ENCODE measurements at places on chromosomes 1 and 21.

GRCh38 chr21:37207441-37208009 lies 59.6 kb downstream of the VPS26C start:
- DNase-seq, result no peak

GRCh38 chr1:93611668-93612067 lies 70.0 kb downstream of the BCAR3 start:
- DNase-seq, result no peak

GRCh38 chr1:109208394-109208793 lies 5.3 kb upstream of the SARS1 start:
- no peak for DNase-seq

DNA sequence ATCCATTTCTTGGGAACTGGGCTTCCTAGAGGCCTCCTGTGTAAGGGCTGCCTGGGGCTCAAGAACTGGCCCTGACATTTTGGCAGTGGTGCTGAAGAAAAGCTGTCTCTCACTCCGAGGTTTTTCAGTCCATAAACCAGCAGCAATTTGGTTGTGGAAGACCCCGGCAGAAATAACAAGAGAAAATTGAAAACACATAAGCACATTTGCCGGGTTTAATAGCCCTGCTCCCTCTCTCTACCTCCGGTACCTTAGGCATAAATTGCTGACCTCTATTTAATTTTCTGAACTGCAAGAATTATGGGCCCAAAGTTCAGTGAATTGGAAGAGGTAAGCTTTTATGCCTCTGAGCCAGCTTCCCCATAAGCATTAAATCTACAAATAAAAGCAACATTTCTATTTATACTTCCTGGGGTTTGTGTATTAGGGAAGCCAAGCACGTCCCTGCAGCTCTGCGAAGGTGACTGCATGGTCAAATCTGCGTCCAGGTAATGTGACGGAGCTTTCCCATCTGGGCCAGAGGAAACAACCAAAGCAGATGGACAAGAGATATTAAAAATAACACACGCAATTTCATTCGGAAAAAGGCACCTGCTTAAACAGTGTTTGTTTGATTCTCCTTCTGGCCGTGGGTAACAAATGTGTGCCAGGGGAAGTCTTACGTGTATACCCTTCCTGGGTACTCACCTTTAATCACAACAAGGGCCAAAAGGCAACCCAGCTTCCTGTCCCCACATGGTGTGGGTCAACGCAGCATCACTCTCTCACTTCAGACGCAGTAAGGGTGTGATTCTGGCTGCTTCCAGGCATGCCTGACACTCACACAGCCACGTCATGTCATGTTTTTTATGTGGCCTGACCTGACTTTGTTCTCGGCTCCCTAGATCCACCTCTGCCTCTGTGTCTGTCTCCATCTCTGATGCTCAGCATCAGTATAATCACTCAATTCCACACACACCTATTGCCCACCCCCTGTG lies 69.2 kb downstream of the PAPPA2 start:
- DNase-seq, result no peak

DNA sequence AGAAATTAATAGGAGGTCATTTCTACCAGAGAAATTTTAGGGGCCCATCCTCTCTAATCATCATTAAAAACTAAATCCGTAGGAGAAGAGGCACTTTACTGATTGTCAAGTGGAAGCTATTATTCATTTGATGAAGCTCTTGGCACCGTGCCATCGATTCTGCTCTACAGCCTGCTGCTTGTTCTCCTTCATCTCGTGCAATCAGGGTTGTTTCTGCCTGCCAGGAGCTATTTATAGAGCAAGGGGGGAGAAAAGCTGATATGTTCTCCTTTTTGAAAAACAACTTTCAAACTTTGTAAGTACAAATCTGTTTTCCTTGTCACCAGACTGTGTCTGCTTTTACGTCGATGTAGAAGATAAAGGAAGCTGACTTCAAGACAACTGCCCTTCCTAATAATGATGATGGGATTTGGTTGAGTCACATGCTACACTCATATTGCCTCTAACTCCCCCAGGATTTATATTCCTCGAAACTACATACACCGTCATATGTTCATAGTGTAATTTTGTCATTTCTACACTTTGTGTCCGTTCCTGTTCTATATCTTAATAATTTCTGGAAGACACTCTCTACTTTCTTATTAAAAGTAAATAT lies 169.6 kb upstream of the LHX8 start:
- DNase-seq, result peak; percentile 13

GRCh38 chr1:154698320-154699096 lies 90.5 kb upstream of the ADAR start:
- DNase-seq, result no peak

DNA sequence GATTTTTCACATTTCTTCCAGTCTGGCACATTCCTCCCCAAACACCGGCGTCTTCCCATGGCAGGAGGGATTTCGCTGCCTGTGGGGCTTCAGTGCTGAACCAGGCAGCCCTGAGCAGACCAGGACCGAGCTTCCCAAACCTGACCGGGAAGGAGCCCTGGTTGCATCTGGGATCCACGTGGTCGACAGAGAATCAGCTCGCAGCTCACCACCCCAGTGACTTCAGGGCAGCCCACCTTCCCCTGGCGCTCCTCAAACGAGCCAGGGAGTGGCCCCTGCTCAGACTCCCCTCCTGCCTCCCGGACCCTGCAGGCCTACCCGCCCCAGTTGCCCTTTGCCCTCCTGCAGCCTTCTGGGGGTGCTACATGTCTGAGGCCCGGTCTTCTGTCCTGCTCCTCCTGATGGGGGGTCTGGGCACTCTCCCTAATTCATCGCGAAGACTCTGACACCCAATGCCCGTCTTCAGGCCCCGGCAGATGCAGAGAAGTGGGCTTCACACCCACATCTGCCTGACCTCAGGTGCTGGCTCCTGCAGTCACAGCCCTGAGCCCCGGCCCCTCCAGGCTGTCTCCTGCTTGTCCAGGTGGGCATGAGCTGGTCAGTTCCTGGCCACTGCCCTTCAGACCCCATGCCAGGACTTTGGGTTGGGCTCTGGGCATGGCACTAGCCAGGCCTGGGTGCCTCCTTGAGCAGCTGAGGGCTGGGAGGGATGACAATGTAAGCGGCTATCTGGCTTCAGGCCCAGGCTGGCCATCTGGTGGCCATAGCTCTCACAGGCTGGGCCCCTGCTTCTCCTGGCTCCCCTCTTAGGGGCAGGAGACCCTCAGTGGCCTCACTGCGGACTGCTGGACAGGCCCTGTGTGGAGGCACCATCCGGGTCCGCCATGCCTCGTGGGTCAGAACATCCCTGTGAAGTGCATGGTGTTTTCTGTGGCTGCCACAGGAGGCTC lies 26.1 kb upstream of the PRSS38 start:
- DNase-seq, result no peak

DNA sequence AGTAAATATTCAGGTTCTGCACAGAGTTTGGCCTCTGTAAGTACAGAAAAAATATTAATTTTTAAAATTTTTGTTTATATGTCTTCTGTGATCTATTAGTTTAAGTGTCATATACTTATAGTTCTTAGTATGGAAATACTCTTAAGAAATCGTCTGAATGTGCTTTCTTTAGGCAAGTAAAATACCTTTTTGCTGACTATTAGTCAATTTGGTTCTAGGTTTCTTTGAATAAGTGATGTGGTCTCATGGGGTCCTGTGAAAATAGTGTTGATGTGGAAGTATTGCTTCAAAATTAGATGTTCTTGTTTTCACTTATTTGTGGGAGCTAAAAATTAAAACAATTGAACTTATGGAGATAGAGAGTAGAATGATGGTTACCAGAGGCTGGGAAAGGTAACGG lies 23.9 kb downstream of the MIGA1 start:
- DNase-seq, result no peak

- no peak for DNase-seq
Observed at GRCh38 chr1:246106342-246106763, 400.7 kb downstream of the SMYD3 start.

- no peak for DNase-seq
Observed at GRCh38 chr1:203177470-203178039, 1.9 kb upstream of the MYBPH start.

DNA sequence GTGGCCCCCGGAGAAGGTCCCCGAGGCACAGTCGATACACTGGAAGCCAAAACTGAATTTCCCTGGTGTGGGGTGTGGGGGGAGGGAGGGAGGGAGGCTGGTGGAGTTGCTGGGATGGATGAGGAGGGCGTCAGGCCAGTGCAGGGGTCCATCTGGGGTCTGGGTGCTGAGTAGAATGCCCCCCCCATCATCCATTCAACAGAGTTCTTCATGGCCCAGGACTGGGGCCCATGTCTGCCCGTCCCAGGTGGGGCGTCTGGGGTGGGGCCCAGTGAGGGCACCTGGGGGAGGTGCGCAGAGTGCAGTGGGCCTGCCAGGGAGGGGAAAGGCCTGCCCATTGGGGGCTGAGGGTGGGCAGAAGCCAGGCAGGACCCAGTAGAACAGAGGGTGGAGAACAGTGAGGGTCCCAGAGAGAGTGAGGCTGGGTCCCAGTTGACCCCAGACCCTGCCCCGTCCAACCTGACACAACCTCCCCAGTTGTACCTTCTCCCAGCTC lies 1.9 kb downstream of the TNFRSF18 start:
- DNase-seq, result no peak

DNA sequence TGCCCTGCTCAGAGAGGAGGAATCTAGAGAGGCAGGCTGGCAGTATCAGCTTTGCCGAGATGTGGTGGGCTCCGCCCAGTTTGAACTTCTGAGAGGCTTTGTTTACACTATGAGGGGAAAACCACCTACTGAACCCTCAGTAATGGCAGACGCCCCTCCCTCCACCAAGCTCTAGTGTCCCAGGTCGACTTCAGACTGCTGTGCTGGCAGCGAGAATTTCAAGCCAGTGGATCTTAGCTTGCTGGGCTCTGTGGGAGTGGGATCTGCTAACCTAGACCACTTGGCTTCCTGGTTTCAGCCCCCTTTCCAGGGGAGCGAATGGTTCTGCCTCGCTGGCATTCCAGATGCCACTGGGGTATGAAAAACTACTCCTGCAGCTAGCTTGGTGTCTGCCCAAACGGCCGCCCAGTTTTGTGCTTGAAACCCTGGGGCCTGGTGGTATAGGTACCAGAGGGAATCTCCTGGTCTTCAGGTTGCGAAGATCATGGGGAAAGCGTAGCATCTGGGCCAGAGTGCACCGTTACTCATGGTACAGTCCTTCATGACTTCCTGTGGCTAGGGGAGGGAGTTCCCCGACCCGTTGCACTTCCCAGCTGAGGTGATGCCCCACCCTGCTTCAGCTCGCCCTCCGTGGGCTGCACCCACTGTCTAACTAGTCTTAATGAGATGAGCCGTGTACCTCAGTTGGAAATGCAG lies 43.6 kb downstream of the C21orf91 start:
- DNase-seq, result no peak

- DNase-seq, result no peak
Observed at GRCh38 chr1:210185063-210185462, 47.5 kb upstream of the SERTAD4 start.

GRCh38 chr21:35461700-35462099 lies 412.6 kb upstream of the RUNX1 start:
- no peak for DNase-seq

DNA sequence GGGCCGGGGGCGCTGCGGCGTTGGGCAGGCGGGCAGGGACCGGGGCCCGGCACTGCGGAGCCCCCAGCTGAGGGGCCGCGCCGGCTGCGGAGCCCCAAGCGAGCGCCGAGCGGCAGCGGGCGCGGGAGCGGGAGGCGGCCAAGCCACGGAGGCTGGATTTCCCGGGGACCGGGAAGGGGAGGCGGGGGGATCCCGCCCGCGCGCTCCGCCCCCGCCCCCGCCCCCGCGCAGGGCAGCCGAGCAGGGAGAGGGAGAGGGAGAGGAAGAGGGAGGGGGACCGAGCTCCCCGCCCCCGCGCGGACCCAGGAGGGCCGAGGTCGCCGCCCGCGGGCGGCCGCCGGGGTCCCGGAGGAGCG lies at the start of gene DLGAP3:
Gene DLGAP3, minus strand, starts transcription at position 154 of the 356 bp plus-strand sequence. CDS start 24,267 bp downstream, outside the sequence.
- no peak for DNase-seq

DNA sequence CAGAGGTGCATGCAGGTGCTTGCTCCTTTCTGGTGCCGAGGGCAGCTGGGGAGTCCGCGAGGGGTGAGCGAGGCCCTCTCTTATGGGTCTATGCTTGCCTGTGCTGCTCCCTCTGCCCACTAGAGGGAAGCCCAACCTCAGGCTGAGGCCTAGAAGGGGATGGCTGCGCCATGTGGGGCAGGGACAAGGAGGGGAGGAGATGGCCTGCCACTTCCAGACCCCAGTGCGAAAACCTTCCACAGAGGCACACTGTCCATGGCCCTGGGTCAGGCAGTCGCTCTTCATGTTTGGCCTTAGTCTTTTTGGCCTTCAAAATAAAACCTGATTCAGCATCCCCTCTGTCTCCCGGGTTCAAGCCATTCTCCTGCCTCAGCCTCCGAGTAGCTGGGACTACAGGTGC lies 14.0 kb downstream of the RHBG start:
- no peak for DNase-seq

- DNase-seq, result no peak
Observed at GRCh38 chr1:83834621-83835264, 164.2 kb downstream of the TTLL7 start.

DNA sequence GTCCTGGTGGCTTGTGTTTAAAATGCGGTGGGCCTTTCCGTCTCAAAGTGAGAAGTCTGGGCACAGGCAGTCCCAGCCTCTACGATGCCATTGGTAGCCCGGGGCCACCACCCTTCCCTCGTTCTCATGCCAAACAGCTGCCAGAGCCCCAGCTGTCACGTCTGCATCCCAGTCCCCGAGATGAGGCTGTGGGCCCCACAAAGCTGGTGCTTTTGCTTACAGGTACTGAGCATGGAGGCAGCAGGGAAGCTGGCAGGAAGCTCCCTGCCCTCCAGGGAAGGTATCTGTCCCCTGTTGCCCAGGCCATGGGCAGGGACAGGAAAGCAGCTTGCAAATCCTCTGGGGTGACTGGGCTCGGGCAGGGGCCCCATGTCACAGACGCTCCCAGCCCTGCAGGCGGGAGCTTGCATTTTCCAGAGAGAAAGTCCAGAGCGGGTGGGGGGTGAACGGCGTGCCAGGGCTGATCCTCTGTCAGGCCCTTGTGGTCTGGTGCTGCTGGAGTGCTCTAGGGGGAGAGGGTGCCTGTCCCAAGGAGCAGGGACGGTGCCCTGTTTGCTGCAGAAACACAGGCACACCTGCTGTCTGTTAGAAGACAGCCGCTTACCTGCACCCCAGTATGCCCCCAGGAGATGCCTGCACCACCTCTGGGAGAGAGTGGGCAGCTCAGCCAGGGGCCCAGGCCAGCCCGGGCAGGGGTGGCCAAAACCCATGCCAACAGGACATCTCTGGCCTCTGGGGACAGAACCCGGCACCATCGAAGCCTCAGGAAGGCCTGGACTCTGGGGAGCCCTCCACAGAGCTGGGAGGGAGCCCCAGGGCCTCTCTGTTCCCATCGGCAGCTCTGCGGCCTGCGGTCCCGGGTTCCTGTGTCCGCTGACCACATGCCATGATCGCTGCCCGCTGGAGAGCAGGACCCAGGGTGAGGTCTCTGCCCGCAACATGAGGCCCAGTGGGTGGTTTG lies 45.9 kb downstream of the SLX9 start:
- DNase-seq, result no peak

- DNase-seq, result no peak
Observed at GRCh38 chr1:159339536-159339935, 37.4 kb downstream of the FCER1A start.

Measured in right lung (tissue), 10 donors.